ENCODE measurements at places on chromosomes 7 and 10.
A peak's percentile ranks its signal among the peaks of the same experiment; 100 is the strongest.

DNA sequence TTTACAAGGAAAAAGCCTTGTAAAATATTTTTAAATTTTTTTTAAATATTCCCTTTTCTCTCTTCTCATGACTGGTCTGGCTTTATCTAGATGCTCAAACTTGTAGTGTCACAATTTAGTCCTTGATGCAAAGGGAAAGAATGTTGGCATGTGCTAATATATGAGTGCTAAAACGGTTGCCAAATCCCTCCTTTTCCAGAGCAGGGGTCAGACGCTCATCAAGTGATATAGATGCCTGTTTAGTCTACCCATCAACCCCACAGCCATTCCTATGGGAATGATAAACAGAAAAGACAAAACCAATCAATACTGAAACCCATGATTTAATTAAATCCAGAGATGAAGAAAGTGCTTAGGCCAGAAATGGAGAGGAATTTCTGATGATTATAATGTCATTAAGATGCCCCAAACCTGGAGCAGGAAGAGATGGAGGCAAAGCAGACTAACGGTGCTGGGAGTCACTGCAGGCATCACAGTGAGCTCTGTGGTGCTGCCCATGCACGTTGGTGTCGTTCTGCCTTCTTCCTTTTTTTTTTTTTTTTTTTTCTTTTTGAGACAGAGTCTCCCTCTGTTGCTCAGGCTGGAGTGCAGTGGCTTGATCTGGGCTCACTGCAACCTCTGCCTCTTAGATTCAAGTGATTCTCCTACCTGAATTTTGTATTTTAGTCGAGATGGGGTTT lies 210.1 kb upstream of the STK17A start:
- no peak for DNase-seq

DNA sequence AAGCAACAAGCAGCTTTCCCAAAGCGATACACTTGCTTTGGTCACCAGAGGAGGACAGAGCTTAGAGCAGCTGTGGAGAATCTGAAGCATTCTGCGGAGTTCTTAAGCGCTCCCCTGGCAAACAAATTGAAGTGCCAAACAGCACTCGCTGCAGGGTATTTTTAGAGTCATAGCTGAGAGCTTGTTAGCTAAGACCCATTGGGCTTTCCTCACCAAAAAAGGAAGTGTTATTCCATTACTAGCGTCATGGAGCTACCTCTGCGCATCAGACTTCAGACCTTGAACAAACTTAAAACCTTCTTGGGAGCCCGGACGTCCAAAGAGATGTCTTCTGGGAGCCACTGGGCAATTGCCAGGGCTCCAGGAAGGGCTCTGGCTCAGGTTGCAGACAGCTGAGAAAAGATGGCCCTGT lies 23.2 kb upstream of the BMPR1A start:
- no peak for DNase-seq

DNA sequence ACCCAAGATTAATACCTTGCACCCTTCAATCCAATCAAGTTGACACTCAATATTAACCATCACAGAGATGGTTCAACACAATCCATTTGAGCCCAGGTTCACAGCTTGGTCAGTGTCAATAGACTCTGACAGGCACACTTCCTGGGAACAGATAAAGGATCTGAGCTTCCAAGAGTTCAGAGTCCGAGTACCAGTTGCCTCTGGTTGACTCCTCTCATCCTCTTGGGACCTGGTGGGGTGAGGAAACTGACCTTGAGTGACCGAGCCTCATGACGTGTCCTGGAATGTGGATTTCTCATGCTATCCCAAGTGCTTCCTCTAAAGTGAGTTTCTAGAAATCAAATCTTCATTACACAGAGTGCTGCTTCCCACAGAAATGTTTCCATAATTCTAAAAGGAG lies 162.0 kb downstream of the CYP26A1 start:
- no peak for DNase-seq

DNA sequence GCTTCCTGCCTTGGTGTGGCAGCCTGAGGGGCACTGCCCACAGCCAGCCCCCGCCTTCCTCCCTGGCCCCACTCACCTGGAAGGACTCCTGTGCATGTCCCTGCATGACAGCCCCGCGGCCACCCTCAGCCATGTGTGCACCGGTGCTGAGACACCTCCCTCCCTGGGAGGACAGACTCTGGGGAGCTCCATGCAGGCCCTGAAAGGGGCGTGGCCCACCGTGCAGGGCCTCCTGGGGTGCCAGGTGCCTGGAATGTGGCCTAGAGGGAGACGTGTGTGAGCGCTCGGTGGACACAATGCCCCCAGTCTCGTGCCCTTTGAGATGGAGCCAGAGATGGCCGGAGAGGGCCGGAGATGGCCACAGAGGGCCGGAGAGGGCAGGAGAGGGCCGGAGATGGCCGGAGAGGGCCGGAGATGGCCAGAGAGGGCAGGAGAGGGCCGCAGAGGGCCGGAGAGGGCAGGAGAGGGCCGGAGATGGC lies 59.1 kb upstream of the PPP2R2D start:
- DNase-seq: no peak

DNA sequence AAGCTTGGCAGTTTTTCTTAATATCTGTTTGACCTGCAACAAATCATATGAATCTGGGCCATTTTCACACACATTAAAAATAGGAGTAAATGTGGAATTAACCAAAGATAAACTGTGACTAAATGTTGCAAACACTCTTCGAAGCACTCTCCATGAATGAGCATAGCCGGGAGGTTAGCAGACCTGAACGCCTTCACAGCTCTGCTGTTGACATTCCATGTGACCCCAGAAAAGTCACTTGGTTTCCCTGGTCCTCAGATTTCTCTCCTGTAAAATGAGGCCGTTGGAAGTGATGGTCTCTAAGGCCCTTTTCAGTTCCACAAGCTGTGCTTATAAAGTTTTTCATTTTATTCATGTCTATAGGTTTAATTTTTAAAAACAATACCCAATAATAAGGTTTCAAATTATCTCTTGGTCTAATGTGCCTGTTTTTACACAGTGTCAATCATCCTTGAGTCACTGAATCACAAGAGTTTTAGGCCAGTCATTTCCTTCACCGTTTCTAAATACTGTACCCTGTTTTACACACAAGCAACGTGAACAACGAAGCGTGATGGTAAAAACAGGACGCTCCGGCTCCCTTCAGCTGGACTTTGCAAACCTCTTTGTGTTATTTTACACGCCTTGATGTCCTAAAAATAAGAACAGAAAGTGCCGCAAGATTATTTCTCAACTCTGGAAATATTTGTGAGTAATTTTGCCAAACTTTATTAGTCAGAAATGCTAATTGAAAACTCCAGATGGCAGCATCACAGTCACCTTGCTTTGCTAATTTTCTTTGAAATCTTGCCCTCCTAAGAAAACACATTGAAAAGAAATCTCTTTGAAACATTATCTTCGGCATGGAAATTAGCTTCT lies 38.6 kb upstream of the MET start:
- no peak for DNase-seq

DNA sequence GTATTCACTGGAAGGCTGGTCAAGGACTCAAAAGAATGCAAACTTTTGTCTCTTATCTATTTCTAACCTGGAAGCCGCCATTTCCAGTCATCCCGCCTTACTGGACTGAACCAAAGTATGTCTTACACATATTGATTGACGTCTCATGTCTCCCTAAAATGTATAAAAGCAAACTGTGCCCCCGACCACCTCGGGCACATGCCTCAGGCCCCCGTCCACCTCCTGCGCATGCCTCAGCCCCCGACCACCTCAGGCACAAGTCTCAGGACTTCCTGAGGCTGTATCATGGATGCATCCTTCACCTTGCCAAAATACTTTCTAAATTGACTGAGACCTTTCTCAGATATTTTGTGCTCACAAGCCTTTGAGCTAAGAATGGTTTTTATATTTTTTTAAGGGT lies 148.6 kb downstream of the PTPRN2 start:
- DNase-seq: no peak

GRCh38 chr7:74017125-74017524 lies 10.8 kb upstream of the ELN start:
- DNase-seq: no peak

DNA sequence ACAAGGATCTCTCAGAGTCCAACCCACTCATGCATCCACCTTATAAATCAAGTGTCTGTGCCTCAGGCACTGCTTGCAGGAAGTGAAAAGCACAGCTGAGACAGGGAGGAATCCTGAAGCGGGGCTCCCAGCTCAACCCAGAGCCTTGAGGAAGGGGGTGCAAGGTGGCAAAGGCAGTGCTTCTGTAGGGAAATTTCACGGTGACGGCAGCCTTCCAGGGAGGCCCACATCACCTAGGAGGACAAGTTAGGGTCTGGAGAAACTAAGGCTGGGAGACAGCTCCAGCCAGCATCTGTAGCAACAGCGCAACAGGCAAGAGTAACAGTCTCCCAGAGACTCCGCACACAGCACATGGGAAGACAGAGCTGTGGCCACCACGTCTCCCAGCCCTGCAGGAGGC lies 2.7 kb downstream of the AOC1 start:
- DNase-seq: no peak

- DNase-seq: no peak
These were observed 1039.5 kb upstream of the SORCS1 start for GRCh38 chr10:108203905-108204527.

- no peak for DNase-seq
These were observed 14.6 kb downstream of the PPIF start for GRCh38 chr10:79361726-79362397.

GRCh38 chr7:76269895-76270294 lies 32.6 kb upstream of the HSPB1 start:
- no peak for DNase-seq

GRCh38 chr10:16952610-16953009 lies 135.4 kb upstream of the RSU1 start:
- no peak for DNase-seq

GRCh38 chr10:133357285-133358161 lies at the start of gene FUOM:
TSS of gene FUOM (minus strand) at chr10:133358019. CDS start at chr10:133358007, 12 bp downstream.
- DNase-seq: no peak

- no peak for DNase-seq
These were observed 35.6 kb downstream of the PLAU start for GRCh38 chr10:73946253-73947145.

- no peak for DNase-seq
These were observed 381.1 kb upstream of the SEMA3D start for GRCh38 chr7:85567983-85568382.

- no peak for DNase-seq
These were observed 76.4 kb downstream of the RUNDC3B start for GRCh38 chr7:87704590-87704989.

GRCh38 chr7:75776295-75776971 lies 4.4 kb upstream of the CCL26 start:
- peak; percentile 18 for DNase-seq

- peak; percentile 39 for DNase-seq
These were observed 33.7 kb downstream of the NRBF2 start for GRCh38 chr10:63166742-63167258.

- no peak for DNase-seq
These were observed 370.5 kb upstream of the BMPER start for GRCh38 chr7:33534833-33535232.

GRCh38 chr7:128045766-128046165 lies 14.5 kb upstream of the LRRC4 start:
- DNase-seq: no peak

GRCh38 chr7:52030722-52031121 lies 714.1 kb upstream of the COBL start:
- no peak for DNase-seq

DNA sequence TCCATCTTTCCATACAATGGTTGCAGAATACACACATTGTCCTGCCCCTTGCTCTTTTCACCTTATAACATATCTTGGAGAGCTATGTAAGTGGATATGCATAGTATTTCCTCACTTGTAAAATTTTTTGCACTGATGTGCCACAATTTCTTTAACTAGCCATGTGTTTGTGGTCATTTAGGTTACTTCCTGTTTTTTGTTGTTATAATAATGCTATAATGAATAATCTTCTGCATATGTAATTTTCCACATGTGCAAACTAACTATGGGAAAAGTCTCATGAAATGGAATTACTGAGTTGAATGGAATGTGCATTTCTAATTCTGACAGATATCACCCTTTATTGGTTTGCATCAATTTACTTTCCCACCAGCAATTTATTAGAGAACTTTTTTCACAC lies 2.8 kb downstream of the TAS2R41 start:
- no peak for DNase-seq

- no peak for DNase-seq
These were observed 68.1 kb downstream of the PRPF18 start for GRCh38 chr10:13654846-13655245.

DNA sequence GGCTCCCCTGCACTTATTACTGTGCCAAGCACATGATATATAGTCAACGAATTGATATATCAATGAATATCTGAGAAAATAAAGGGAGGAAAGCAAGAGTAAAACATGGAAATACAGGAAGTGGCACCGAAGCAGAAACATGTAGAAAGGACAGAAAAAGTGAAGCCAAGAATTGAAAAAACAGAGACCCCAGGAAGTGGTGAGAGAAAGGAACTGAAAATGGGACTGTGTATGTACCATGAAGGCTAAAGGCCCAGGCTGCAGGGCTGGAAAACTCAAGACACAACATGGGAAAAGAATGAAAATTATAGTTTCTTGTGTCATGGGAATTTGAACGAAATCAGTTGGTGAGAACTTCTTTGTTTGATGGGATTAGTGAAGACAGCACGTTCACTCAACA lies 60.6 kb downstream of the MAP3K8 start:
- DNase-seq: no peak

DNA sequence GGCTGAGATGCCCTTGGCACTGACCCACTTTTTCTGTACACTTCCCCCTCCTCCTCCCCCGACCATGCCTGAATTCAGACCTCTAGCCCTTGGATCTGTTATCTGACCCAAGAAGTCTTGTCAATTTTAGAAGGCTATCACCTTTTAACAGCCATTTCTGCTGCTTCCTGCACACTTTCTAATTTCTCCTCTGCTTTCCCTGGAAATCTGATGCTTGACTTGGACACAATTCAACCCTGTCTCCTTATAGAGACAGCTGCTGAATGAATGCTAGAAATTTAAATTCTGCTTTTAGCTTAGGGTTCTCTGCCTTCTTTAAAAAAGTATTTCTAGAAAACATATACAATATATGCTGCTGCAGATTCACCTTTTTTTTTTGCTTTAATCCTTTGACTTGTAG lies 417.9 kb upstream of the KLF6 start:
- no peak for DNase-seq

GRCh38 chr10:71143170-71143569 lies 69.2 kb upstream of the UNC5B start:
- DNase-seq: no peak

DNA sequence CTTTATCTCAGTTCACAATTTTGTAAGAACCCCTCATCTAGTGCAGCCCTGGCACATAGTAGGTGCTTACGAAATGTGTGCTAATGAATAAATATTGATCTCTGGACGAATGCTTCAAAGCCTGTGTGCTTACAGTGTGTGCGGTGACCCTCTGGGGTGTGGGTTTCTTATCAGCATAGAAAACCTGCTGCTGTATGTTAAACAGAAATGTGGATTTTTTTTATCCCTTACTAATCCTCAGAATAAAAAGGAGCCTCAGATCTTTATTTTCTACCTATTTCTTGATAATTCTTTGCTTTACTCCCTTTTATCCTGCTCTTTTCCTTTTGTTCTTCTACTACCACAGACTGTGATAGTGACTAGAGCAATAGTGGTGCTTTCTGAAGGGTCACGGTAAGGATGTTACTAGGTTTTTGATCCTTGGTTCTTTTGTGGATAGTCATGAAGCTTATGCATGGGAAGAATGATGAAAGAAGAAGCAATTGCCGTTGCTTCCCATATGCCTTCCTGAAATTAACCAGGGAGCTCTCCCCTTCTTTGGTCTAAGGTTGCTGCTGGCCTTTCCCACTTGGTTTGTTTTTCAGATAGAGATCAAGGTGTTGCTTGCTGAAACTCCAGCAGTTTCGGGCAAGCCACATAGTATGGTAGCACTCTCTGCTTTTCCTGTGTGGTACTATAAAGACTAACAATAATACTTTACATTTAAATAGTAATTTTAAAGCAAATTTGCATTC lies 44.7 kb downstream of the SPAG6 start:
- DNase-seq: no peak

Data from brain pericyte (primary cell).